ENCODE measurements at places on chromosomes 4 and X. TPM values are rescaled to one million over a fixed set of nuclear protein-coding genes. Genes with fewer than 3 reads are reported as not detected.

The GEMIN8 gene
- 20.5 TPM for total RNA-seq

The CXorf49 gene
- not detected for total RNA-seq

DNA sequence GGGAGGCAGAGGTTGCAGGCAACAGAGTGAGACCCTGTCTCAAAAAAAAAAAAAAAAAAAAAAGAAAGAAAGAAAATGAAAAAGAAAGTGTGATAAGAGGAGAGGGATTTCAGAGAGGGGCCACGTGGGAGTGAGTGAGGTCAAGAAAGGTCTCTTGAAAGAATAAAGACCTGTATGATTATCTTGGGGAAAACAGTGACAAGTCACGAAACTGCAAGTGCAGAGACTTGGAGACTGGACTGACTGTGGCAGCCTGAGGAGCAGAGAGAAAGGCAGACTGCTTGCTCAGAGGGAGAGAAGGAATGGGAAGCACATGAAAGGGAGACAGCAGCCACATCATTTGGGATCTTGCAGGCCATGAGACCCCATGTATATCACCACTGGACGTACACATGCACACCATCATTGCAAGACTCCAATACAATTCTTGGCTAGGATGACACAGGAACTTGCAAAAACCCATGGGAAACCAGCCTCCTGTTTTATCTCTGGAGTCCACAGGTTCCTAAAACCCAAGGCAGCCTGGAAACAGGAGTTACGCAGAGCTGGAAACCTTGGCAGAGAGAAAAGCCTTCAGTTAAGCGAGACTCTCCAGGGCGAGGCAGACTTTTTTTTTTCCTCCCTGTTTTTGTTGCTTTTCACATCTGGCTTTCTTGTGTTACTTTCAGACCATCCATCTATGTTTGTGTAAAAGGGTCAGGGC lies 207.0 kb upstream of the TBL1X start:
- DNase-seq = no peak
- H3K4me3 ChIP-seq = no peak overlapping the region
- H3K27me3 ChIP-seq = no peaks in the 10 kb centered on the region
- no peaks in the 10 kb centered on the region for H3K4me1 ChIP-seq
- no peaks in the 10 kb centered on the region for H3K36me3 ChIP-seq

DNA sequence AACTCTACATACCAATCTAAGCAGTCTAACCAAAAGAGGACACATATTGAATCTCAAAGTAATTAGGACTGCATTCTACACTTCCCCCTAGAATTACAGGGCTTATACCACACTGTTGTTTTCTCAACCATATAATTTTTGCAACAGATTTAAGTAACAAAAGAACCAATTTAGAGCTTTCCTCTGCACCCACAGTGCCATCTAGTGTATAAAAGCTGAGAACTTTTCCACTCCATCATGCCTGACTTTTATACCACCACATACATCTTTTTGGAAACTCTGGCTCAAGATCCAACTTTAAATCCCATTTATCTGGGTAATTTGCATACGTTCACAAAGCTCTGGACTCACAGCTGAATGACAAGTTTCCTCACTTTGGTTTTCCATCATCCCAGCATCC lies 99.5 kb downstream of the EFHC2 start:
- no peaks in the 10 kb centered on the region for H3K36me3 ChIP-seq
- no peak overlapping the region for H3K27ac ChIP-seq
- no peaks in the 10 kb centered on the region for H3K27me3 ChIP-seq
- peak; percentile 49 for DNase-seq
